ENCODE measurements at places on chromosomes 12 and 14.

DNA sequence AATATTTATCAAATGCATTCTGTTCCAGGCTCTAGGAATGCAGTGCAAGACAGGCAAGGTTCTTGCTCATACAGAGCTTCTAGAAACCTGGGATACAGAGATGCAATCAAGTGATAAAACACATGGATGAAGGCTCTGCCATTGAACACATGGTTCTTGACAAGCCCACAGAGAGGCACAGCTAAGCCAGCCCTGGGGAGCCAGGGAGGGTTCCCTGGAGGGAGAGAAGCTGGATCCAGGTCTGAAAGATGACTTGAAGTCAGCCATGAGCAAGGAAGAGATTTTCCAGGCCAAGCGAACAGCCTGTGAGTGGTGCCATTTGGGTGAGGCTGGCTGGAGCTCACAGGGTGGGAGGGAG lies 66.2 kb downstream of the IRF2BPL start:
- no peak for DNase-seq

DNA sequence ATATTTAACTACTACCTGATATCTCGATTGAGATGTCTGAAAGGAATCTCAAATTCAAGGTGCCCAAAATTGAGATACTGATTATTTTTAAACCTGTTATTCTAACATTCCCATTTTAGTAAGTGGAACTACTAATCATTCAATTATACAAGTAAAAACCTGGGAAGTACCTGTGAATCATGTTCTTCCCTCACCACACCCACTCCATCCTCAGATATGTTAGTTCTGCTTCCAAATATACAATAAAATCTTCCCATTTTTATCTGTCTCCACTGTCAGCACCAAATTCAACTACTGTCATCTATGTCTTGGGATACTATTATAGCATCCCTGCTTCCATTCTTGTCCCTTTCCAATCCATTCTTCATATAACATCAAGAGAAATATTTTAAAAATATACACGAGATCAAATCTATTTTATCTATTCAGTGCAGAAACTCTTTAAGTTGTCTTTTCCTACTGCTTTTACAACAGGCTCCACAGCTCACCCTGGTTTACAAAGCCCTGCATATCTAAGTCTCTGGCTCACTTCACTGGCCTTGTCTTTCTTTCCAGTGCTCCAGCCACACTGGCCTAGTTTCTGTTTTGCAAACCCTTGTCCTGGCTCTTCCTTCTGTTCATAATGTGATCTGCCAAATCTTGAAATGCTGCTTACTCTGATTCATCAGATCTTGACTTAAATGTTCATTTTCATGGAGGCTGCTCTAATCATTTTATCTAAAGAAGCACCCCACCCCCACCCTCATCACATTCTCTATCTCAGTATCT lies 122.3 kb downstream of the PTPRR start:
- DNase-seq = no peak

DNA sequence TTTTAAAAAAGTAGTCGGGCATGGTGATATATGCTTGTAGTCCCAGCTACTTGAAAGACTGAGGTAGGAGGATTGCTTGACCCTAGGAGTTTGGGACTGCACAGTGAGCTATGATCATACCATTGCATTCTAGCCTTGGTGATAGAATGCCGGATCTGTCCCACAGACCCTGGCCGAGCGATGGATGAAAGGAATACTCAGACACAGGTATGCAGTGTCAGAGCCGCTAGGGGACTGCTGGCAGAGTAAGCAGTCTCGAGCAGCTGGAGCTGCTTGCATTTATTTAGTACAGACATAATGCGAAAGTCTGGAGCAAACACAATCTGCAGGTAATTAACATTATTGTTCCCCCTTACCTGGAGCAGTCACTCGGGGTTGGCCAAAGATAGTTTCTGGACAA lies 18.6 kb downstream of the AICDA start:
- no peak for DNase-seq

DNA sequence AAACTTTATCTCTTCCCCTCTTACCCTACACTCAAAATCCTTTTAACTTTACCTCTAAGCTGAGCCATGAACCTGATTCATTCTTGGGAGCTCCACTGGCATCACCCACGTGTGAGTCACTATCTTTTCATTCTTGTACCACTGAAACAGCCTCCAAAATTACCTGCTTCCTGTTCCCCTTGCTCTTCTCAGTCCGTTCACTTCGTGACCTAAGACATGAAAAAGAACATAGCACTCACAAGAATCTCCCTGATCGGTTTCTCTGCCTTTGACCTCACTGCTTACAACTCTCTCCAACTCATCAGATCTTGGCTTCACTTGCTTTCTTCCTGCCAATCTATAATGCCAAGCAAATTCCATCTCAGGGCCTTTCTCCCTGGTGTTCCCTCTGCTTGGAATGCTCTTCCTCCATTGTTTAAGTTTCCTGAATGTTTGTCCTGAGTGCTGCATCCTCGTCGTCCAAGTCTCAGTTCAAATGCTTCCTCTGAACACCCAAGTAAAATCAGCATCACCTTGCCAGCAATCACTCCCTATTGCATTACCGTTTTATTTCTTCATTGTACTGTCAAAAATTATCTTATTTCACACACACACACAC lies 9.2 kb downstream of the GLIPR1 start:
- no peak for DNase-seq

DNA sequence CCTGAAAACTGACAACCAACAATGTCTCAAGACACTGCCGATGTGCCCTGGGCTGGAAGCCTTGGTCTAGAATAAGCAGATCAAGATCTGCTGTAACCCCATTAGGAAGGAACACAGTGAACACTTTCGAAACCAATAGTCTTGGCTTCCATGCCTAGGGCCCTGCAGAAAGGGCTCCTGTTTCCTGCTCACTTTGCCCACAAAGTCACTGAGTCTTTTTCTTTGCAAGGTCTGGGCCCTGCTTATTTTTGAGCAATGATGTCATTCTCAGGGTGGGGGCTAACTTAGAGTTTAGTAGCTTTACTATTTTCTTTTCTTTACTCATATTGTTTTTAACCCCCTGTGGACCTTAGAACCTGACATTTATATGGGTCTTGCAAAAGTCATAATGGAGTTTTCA lies 704.2 kb upstream of the TMEM132C start:
- no peak for DNase-seq

DNA sequence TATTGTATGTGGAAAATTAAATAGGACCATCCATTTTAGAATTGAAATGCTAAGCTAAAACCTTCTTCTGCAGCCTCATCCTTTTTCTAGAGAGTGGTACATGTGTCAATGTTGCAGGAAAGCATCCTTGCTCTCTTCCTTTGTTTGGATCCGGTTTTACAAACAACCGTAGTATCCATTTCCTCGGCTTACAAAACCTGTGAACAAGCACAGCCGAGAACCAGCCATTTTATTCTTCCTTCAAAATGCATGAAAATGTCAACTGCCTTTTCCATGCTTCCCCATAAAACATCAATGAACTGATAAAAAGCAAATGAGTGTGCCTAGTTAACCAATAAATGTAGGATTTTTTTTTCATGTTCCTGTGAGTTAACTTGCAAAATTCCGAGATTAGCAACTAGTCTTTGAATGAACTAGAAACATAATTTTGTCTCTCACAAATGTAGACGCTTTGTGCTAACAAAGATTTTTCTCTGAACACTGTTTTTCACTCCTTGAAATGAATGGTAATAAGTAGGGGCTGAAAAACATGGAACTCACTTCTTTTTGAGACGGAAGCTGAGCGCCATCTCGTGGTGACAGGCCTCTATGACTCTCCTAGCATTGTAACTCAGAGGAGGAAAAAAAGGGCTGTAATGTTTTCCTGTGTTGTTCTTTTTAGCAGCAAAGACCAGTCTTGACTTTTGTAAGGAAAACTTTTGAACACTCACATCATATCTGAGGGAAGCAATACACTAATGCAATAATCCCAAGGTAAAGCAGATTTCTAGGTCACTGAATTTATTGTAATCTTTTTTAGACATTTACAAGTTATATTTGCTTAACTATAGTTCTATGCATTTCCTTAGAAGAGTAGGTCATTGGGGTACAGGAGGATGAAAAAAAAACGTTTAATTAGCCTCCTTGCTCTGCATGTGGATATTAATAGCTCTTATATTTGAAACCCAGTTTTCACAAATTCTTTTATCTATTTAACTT lies 157.4 kb upstream of the FOXG1 start:
- no peak for DNase-seq

GRCh38 chr12:107302649-107303341 lies 209.4 kb upstream of the CRY1 start:
- no peak for DNase-seq

DNA sequence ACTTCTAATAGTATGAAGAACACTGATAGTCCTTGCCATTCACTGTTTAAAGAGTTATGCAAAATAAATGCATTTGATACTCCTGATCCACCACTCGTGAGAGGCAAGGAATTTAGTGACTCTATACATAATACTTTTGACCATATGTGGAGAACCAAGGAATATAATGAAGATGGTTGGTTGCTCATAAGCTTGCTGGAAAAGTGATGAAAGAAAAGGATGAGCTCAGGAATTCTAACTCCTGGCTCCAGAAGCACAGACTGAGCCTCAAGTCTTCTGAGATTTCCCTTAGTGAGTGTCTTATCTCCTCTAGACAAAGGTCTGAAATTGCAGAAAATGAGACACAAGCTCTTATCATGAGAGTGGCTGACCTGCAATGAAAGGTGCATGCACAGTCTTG lies 57.1 kb upstream of the KRAS start:
- no peak for DNase-seq

DNA sequence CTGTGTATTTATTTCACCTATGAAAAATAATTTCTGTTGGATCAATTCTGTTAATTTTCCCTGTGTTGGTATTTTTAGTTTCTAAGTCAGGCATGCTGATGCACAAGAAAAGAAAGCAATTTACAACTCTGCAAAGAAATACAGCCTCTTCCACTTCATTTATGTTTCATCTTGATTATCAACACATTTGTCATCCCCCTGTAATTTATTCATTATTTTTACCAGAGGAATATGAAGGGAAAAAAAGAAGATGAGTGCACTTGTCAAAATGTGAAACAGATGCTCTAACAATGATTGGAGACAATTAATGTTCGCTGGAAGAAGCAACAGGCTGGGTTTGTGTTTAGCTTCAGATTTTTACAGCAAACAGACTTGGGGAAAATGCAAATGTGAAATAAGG lies 958.5 kb upstream of the SEL1L start:
- DNase-seq = no peak

DNA sequence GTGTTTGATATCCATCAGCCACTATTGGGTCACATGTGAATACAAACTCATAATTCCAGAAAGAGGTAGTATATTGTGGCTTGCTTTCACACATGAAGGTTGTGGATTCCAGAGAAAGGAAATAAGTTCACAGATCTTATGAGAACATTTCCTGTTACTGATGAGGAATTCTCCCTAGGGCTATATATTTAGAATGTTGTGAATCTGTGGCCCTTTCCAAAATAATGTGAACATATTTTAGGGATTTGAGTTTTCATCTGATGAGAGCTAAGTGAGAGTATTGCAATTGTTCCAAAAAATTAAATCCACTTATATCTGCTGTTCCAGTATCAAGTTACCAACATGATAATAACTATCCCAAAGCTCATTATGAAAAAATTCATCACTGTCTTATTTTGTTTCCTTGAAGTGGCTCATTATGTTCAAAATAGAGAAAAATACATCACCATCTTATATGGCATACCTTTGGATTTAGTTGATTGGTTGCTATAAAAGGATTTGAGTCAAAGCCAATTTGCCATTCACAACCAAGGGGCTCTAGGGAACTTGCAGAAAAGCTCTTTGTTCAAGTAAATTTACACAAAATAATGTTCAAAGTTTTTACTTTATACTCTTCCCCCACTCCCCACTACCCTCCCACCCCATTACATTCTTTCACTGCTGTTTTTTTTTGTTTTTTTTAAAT lies 76.3 kb downstream of the MYRFL start:
- DNase-seq = no peak

- no peak for DNase-seq
Observed at GRCh38 chr12:114767906-114768722, 84.1 kb upstream of the TBX3 start.

DNA sequence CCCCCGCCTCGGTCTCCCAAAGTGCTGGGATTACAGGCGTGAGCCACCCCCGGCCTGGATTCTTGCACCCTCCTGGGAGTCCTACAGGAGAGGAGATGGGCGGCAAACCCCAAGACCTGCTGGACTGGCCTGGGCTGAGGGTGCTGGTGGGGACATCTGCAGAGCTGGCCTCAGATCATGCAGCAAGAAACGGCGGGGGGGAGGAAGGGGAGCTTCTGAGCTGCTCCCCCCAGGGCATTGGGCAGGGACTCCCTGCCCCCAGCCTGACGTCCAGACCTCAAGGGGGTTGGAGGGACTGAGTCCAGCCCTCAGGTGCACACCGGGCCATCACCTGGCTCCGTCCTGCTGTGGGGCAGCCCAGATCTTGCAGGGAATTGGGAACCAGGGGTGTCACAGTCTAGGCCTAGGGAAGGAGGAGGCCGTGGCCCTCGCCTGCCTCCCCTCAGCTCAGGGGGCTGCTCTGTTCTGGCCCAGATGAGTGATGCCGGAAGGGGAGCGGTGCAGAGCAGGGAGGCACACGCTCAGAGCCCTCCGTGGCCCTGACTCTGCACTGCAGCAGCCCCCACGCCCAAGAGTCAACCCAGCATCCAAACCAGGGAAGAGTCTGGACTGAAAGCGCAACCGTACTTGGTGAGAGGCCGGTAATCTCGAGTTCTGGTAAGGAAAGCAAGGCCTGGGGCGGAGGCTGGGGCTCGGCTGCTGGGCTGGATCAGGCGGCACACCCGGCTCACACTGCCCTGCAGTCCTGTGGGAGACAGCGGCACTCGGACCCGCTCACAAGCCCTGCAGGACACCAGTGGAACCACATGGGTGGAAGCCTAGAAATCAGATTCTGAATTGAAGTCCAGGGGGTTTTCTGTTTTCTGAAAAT lies 8.9 kb upstream of the AMN start:
- DNase-seq = no peak

- DNase-seq = no peak
Observed at GRCh38 chr12:56709759-56710376, 15.2 kb downstream of the NACA start.

GRCh38 chr12:28802706-28803438 lies 346.2 kb upstream of the FAR2 start:
- no peak for DNase-seq

DNA sequence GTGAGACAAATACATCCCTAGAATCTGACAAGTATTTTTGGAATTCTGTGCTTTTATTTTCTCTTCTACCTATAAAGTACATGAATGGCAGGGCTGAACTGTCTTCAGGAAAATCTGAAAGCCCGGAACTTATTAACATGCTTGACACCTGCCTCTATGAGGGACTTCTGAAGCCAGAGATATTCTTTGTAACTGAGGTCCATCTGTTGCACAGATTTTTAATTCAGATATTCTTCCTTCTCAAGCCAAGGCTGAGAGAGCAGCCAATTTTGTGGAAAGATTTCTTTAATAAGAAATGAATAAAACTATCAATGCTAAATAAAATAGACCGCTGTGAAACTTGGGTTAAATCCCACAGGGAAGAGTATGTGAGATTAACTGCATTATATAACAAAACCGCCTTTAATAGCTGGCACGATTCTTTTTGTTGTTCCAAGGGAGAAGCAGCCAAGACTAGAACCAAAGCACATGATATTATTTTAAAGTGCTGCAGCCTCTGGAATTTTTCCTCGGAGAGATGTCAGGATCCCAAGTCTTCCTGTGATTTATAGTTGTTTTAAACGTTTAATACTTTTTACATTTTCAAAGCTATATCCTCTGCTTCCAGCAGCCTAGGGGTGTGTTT lies 148.9 kb downstream of the CRADD start:
- DNase-seq = no peak
